ENCODE measurements at places on chromosomes 1 and 21.

GRCh38 chr1:167770127-167770526, 48.3 kb downstream of the MPZL1 start:
- DNase-seq: no peak

DNA sequence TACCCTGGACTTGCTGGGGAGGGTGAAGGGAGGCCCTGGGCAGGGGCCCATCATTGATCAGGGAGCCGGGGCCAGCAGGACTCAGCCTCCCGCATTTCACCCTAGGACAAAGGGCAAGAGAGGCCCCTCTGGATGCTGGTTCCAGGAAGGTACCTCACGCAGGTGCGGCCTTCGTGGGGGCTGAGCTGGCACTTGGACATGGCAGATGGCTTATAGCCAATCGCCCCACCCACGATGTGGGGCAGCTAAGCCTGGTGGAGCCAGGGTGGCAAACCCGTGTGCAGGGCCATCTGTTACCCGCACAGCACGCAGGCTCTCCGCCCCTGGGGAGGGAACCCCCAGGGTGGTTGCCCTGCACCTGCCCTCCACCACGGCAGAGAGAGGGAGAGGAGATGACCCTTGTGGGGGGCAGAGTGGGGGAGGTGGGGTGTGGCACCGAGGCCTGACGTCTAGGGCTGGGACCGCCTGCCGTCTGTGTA, 2.5 kb downstream of the TFF3 start:
- DNase-seq: no peak

DNA sequence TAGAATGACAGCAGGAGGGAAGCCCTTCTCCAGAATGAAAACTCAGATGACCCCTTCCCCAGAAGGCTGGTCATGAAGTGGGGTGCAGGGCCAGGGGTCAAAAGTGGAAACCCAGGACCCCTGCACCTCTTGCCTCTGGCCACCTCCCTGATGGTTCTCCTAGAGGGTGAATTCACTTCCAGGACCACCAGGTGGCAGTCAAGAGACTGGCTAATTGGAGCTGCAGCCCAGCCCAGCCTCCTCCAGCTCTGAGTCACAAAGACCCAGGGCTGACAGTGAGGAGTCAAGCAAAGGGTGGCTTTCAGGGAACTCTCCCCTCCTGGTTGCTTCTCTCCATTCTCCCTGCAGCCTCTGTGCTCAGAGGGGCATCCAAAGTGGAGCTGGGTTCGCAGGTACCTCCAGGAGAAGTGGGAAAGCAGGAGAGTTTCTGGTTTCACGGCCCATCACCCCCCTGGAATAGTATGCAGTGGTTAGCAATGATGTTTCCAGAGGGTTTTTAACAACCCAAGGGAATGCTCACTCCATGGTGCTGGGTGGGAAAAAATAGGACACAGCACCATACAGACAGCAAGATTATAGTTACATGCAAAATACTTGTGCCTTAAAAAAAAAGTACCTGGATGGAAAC, 6.1 kb upstream of the EPHB2 start:
- peak; percentile 84 for DNase-seq

DNA sequence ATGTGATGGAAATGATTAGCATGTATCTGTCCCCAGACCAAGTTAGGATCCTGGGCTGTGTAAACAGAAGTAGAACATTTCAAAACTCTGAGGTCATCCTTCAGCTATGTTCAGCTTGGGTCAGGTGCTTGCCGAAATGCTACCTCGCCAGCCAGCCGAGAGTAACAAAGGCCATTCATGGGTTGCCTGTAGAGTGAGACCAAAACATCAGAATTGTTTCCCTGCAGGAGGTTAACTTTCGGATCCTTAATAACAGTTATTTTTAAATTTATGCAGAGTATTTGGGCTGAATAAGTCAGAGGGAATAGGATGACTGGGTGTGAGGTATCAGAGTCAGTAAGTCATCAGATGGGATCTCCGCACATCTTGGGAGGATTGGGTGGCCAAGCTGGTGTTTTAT, 35.6 kb downstream of the SMYD2 start:
- no peak for DNase-seq

DNA sequence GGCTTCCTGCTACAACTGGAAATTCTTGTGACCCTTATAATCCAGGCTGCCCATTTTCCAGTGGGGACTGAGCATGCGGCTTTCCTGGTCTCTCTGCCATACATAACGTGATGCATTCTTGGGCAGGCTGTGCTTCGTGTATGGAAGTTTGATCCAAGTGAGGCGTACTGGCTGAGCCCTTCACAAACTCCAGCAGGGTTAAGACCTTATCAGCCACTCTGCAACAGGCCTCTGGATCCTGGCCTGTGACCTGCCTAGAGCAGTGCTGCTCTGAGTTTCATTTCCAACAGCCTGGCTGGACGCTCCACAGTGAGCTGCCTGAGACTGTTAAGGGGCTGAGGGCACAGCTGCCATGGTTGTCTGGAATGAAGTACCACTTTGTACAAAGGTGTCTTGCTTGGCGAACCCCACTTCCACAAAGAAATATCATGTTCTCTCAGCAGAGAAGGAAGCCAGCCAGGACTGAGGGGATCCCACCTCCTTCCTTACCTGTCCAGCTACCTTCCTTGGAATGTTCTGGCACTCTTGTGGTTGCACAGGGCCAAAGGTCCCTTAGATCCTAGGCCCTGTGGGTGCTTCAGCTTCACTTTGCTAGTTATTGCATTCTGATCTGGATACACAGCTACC, 28.5 kb upstream of the XPR1 start:
- DNase-seq: no peak

GRCh38 chr1:185674201-185674600, 60.0 kb upstream of the HMCN1 start:
- no peak for DNase-seq

GRCh38 chr1:7651203-7651602, 119.9 kb upstream of the VAMP3 start:
- no peak for DNase-seq

- DNase-seq: no peak
Measured at GRCh38 chr1:246383791-246384190, 123.3 kb downstream of the SMYD3 start.

DNA sequence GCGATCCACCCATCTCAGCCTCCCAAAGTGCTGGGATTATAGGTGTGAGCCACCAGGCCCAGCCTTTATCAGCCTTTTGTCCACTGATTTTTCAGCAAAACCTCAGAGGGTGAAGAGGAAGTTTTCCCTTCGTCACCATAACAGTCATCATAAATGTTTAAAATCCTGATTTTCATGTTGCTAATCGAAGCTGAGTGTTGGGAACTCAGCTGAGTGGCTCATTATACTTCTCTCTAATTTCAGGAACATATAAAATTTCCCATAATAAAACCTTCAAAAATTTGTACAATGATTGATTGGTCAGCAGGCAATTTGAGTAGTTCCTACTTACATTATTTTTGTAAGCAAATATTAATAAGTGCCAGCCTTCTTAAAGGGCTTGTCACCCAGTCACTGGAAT, 31.8 kb upstream of the IFNGR2 start:
- no peak for DNase-seq

DNA sequence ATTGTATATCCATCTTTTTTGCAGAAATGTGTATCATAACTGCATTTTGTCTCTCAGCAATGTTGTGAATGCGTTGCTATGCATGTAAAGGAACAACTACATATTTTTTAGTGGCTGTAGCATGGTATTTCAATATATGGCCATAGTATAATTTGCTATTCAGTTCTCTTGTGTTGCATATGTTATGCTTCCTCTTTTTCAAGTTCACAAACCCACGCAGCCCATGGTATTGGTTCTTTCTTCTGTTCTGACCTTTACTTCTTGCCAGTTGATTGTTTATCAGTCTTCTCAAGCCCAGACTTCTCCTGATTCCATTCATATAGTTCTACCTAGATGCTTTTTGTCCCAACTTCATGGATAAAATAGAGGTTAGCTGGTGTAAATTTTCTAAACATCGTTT, 6.1 kb downstream of the SLC22A15 start:
- no peak for DNase-seq

- DNase-seq: no peak
Measured at GRCh38 chr21:15240848-15241247, 176.0 kb upstream of the NRIP1 start.

GRCh38 chr1:235050911-235051360, 77.7 kb downstream of the TOMM20 start:
- DNase-seq: peak; percentile 33

DNA sequence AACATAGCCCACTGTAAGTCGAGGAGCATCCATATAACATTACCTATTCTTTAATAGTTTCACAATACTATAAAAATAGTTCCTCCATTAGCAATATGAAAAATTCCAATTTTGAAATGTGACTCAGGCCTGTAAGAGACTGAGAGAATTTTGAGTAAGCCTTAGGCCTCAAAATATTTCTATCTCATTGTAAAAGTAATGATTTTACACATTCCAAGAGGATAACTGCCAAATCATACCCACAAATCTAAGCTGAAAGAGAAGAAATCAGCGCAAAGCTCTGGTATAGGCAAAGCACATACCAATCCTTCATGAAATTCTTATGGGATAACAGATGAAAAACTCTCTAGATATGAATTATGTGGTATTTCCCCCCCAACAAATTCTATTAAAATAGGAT, 144.1 kb downstream of the CDC42BPA start:
- no peak for DNase-seq

Data from activated CD4-positive, alpha-beta T cell treated with anti-CD3 and anti-CD28 coated beads, Interleukin-2, amount 50 U/mL, for 16 hours (primary cell).